ENCODE measurements at places on chromosomes 5 and 9. TPM values are rescaled to one million over a fixed set of nuclear protein-coding genes. Genes with fewer than 3 reads are reported as not detected.
A peak's percentile ranks its signal among the peaks of the same experiment; 100 is the strongest.

GRCh38 chr9:19699756-19700155 lies 89.1 kb downstream of the SLC24A2 start:
- no peak for DNase-seq

GRCh38 chr5:151651997-151652645 lies 34.6 kb downstream of the SPARC start:
- peak; percentile 83 for DNase-seq

GRCh38 chr9:14866200-14866749 lies 44.0 kb downstream of the FREM1 start:
- DNase-seq: no peak

EMB gene
- 0.16 TPM for total RNA-seq

GRCh38 chr9:18056993-18057369 lies 417.0 kb upstream of the ADAMTSL1 start:
- DNase-seq: no peak

MCC gene
- 62.4 TPM for total RNA-seq

GRCh38 chr5:172620506-172620905 lies 20.6 kb upstream of the NEURL1B start:
- DNase-seq: no peak

CDH10 gene
- total RNA-seq: 1.4 TPM

PCDHA6 gene
- total RNA-seq: 1.3 TPM

DNA sequence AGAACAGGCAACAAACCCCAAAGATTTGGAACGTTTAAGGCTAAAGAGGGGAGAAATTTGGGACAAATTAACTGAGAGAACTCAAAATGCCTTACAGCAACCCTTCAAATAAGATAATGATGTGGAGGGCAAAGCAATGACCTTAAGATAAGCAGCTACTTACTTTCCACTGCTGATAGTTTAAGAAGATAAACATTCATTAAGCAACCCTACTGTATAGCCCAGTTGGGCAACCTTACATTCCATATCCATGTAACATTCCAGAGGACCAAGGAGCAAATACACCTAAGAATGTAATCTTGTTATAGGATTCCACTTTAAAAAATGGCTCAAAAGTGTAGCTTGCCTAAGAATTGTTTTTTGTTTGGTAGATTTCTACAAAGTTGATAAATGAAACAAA lies 14.8 kb downstream of the ETF1 start:
- peak; percentile 39 for DNase-seq

All from fibroblast of the aortic adventitia (primary cell).